ENCODE measurements at places on chromosomes 13 and 19.

- no peak for DNase-seq
These were observed 399.1 kb upstream of the SPRY2 start for GRCh38 chr13:80740071-80740470.

DNA sequence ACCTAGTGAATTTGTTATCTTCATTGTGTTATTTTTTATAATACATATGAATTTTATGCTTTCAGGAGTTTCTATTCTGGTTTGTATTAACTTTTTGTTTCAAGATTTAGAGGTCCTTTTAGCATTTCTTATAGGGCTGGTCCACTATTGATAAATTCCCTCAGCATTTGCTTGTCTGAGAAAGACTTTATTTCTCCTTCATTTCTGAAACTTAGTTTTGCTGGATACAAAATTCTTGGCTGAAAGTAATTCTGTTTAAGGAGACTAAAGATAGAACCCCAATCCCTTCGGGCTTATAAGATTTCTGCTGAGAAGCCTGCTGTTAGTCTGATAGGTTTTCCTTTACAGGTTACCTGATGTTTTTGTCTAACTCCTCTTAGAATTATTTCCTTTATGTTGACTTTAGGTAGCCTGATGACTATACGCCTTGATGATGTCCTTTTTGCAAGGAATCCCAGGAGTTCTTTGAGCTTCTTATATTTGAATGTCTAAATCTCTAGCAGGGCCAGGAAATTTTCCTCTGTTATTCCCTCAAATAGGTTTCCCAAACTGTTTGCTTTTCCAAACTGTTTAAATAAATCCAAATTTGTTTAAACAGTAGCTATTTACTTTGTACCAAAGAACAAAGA is 127.1 kb downstream of the CYSLTR2 start:
- DNase-seq = no peak

- no peak for DNase-seq
These were observed 466.4 kb upstream of the ARGLU1 start for GRCh38 chr13:107034236-107034872.

- DNase-seq = no peak
These were observed 418.8 kb downstream of the GPC5 start for GRCh38 chr13:91817250-91817649.

GRCh38 chr19:7701049-7701653 is 780 bp downstream of the FCER2 start:
- DNase-seq = no peak

Data from CD4-positive, alpha-beta T cell (primary cell).